HuH-7 (cell line): ENCODE measurements at places on chromosomes 6 and 20.

- DNase-seq, result no peak
Observed at GRCh38 chr6:53672237-53672636, 6.7 kb upstream of the KLHL31 start.

GRCh38 chr20:38673725-38674091 is 50.6 kb upstream of the SLC32A1 start:
- DNase-seq, result no peak

GRCh38 chr6:22613695-22614094 is 44.3 kb downstream of the HDGFL1 start:
- DNase-seq, result no peak

DNA sequence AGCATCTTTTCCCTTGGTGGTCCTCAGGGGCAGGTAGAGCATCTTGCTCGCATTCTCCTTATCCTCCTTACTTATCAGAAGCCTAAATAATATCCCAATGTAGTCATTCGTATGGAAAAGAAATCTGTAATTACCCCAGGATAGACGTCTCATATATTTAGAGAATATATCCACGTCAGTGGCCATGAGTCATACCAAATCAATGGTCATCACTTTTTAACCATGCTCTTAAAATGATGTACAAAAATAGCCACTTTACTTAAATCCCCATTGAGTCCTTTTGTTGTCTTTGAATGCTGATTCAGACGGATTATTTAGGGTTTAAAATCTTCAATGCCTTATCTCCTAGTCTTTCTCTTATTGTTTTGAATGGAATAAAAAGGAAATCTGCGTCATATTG is 231.7 kb upstream of the STXBP5 start:
- DNase-seq, result no peak

DNA sequence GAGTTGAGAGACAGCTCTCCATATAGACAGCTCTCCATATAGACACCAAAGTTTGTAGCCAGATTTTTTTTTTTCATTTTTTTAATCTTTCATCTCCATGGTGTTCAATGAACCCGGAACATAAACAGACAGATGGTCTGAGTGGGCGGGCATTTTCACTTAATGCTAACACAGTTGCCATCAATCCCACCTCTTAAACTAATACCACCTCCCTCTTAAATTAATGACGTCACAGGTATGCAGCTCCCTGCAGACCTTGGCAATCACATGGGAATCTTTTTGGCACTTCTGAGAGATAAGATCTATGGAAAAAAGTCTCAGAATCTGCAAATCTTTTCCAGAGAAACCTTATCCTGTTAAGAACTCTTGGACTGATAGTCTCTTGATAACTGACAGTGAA is 43.2 kb downstream of the PFDN4 start:
- DNase-seq, result no peak
